SJSA1 (cell line): ENCODE measurements at places on chromosomes 11 and 22. TPM values are rescaled to one million over a fixed set of nuclear protein-coding genes. Genes with fewer than 3 reads are reported as not detected.

DNA sequence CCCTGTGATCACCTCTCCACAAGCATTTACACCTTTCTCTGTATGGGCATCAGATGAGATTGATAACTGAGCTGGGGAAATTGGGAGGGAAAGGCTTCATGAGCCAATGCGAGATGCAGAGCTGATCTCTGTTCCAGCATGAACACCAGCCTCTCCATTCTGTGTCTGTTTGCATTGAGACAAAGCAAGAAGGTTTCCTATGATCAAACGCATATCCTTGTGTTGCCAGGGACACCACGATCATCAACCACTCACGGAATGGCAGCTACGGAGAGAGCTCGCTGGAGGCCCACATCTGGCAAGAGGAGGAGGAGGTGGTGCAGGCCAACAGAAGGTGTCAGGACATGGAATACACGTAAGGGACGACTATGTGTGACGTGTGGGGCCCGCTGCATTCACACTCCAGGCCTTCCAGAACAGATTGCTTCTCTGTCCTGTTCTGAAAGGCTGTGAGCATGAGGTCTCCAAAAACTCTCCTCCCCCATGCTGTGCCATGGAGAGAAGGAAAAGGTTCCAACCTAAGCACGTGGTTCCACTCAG lies 96.4 kb downstream of the AMOTL1 start:
- no peak overlapping the region for H3K4me3 ChIP-seq
- no peaks in the 10 kb centered on the region for H3K4me1 ChIP-seq
- no peak overlapping the region for H3K27ac ChIP-seq
- DNase-seq, result no peak
- no peaks in the 10 kb centered on the region for H3K27me3 ChIP-seq

DNA sequence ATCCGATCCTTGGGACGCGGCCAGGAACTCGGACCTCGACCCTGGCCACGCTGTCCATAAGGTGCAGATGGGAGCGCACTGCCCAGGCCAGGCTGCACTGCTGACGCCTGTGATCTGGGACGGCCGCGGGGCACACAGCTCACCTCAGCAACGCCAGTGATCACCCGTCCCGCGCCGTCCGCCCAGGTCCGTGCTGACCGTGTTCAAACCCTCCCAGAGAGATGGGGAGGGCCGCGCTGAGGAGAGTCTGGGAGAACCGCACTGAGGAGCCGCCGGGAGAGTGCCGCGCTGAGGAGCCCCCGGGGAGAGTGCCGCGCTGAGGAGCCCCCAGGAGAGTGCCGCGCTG lies 636 bp downstream of the KCNQ1OT1 start:
- H3K27ac ChIP-seq, result peak overlapping the region; percentile 52; the same call in 1 of the 2 replicates
- peaks cover 25% of the 10 kb centered on the region for H3K36me3 ChIP-seq

DNA sequence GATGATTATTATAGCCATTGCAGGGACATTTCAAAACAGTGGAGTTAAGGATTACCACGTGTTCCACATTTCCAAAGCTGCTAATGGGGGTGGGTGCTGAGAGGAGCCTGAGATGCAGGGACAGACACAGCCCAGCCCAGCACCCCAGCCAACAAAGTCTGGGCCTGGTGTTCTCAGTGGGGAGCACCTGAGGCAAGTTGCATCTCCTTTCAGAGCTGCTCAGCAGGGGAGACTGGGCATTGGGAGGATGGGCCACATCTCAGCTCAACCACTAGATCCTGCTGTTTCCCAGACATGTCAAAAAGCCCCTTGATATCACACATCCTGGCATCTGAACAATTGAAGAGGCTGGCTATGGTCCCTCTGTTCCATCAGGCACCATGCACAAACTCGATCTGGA lies 458.0 kb upstream of the KIRREL3 start:
- H3K27ac ChIP-seq, result no peak overlapping the region
- no peak for DNase-seq
- H3K4me3 ChIP-seq, result no peak overlapping the region

Gene FIBIN
- 2.6 and 4.9 TPM in 2 replicates for total RNA-seq

Gene HEPHL1
- not detected in 2 replicates for total RNA-seq

Gene PKP3
- 1.9 and 5.7 TPM in 2 replicates for total RNA-seq

Gene PRODH
- total RNA-seq, result not detected in 2 replicates

Gene PGA5
- not detected in 2 replicates for total RNA-seq

Gene TNRC6B
- total RNA-seq, result 10.5 and 16.6 TPM in 2 replicates

Gene TIMM10
- 105 and 157 TPM in 2 replicates for total RNA-seq
